ENCODE measurements at places on chromosomes 12 and 14. TPM values are rescaled to one million over a fixed set of nuclear protein-coding genes. Genes with fewer than 3 reads are reported as not detected.

- no peaks in the 10 kb centered on the region for H3K36me3 ChIP-seq
- no peaks in the 10 kb centered on the region for H3K4me1 ChIP-seq
- H3K27me3 ChIP-seq, result no peaks in the 10 kb centered on the region
- H3K27ac ChIP-seq, result no peak overlapping the region
- DNase-seq, result peak; percentile 77
These were observed 8.5 kb downstream of the CFAP54 start for GRCh38 chr12:96497855-96498254.

GRCh38 chr14:22794551-22794951 lies 20.7 kb downstream of the SLC7A7 start:
- no peaks in the 10 kb centered on the region for H3K36me3 ChIP-seq
- peaks cover 2% of the 10 kb centered on the region for H3K27me3 ChIP-seq
- H3K4me1 ChIP-seq, result peaks cover 3% of the 10 kb centered on the region
- DNase-seq, result no peak
- H3K27ac ChIP-seq, result no peak overlapping the region

GRCh38 chr12:4984344-4984743 lies 59.3 kb upstream of the KCNA5 start:
- no peak overlapping the region for H3K27ac ChIP-seq
- peaks cover 20% of the 10 kb centered on the region for H3K27me3 ChIP-seq
- H3K4me3 ChIP-seq, result no peak overlapping the region
- no peaks in the 10 kb centered on the region for H3K36me3 ChIP-seq
- no peaks in the 10 kb centered on the region for H3K4me1 ChIP-seq

DNA sequence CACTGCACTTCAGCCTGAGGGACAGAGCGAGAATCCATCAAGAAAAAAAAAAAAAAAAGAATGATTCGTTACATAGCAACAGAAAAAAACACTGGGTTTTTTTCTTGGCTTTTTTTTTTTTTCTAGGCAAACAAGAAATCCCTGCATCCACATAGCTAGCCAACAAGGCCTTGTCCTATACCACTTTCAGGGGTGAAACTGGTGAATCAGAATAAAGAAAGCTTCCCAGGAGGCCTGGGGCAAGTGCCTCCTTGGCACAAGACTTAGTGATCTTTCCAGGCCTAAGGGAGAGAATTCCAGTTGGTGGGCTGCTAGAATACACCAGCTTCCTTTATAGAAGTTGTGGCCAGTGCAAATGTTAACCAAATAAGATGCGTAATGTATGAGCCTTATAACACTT lies 90.0 kb downstream of the VCPKMT start:
- H3K4me1 ChIP-seq, result peaks cover 20% of the 10 kb centered on the region
- H3K4me3 ChIP-seq, result no peak overlapping the region
- no peak overlapping the region for H3K27ac ChIP-seq
- no peaks in the 10 kb centered on the region for H3K27me3 ChIP-seq

DNA sequence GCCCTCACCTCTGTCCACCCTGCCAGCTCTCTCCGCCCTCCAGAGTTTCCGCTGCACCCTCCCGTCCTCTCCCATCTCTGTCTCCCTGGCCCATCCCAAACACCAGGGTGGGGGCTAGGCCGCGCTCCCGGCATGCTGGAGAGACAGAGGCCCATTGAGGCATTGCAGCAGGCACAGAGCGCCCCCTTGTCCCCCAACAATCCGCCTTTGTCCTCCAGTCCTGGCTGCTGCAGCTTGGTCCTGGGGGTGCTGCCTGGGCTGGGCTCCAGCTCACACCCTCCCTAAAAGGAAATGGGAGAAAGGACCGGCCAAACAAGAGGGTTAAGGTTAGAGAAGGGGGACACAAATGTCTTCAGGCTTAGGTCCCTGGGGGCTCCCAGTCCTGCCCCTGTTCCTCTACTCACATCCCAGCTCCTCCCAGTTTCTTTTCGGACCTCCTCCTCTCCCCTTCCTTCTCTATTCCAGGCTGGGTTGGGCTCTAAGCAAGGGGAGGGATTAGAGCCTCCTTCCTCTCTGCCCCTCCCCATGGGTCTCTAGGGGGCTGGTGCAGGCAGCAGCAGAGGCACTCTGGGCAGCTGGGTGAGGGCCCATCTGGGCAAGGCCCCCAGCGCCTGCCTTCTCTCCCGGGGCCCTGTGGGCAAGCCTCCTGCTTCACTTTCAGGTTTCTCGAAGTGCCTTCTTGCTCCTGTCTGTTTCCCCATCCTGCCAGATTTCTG lies at the start of gene CMTM5:
CMTM5 (plus strand) TSS at position 565 of the 716 bp plus-strand sequence. CDS start 206 bp downstream, outside the sequence.
- DNase-seq, result peak; percentile 80
- no peaks in the 10 kb centered on the region for H3K36me3 ChIP-seq
- H3K4me3 ChIP-seq, result no peak within 1 kb of the TSS
- peak within 1 kb of the TSS; percentile 7 for H3K27ac ChIP-seq
- H3K4me1 ChIP-seq, result peaks cover 27% of the 10 kb centered on the region
- H3K27me3 ChIP-seq, result peaks cover 8% of the 10 kb centered on the region

DNA sequence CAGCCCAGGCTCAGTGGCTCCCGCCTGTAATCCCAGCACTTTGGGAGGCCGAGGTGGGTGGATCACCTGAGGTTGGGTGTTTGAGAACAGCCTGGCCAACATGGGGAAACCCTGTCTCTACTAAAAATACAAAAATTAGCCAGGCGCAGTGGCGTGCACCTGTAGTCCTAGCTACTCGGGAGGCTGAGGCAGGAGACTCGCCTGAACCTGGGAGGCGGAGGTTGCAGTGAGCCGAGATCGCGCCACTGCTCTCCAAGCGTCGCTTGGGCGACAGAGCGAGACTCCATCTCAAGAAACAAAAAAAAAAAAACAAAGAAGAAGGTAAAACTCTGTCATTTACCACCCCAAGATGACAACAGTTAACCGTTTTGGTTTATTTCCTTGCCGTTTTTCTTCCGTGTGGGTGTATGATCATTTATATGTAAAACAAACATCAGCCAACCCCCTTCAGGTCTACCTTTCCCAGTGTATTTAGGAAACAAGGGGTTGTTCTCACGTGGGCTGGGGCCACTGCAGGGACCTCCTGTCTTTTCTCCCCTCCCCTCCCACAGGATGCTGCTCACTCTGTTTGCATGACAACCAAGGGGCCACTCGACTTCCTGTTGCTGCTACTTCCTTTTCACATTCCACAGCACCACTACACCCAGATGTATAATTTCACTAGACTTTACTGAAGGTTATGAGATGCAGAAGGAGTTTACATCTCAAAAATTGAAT lies 13.6 kb downstream of the TTC9 start:
- no peak overlapping the region for H3K27ac ChIP-seq
- DNase-seq, result no peak
- H3K4me1 ChIP-seq, result no peaks in the 10 kb centered on the region
- no peaks in the 10 kb centered on the region for H3K27me3 ChIP-seq

DNA sequence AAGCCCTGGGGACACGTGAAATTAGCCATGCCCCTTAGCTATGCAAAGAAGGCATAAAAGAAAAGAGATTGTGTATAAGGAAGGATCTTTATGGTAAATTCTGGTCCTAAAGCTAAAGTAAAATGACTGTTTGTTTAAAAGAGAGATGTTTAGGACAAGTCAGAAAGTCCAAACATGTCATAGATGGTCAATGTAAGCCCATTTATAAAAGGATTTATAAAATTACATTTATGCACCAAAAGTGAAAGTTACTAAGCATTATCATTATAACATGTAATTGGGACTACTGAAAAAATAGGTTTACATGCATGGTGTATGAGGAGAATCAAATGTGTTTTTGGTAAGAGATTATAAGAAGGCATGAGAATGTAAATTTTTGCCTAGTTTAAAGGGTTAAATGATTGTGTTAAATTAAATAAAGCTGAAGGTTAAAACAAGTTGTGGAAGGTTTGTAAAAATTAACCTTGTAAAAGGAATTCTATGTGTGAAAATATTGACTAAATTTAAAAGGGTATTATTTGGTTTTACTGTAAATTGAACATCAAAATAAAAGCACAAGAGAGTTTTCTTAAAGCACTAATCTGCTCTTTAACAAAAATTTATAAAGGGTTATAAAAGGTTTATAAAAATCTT lies 50.4 kb upstream of the TSPAN8 start:
- H3K27ac ChIP-seq, result no peak overlapping the region
- H3K4me1 ChIP-seq, result no peaks in the 10 kb centered on the region
- no peak for DNase-seq

GRCh38 chr14:71130491-71131179 lies 223.4 kb downstream of the PCNX1 start:
- no peaks in the 10 kb centered on the region for H3K4me1 ChIP-seq
- no peak for DNase-seq
- no peaks in the 10 kb centered on the region for H3K27me3 ChIP-seq
- H3K4me3 ChIP-seq, result no peak overlapping the region

GRCh38 chr14:93752980-93753561 lies 35.2 kb downstream of the PRIMA1 start:
- H3K36me3 ChIP-seq, result no peaks in the 10 kb centered on the region
- H3K4me3 ChIP-seq, result no peak overlapping the region
- no peak overlapping the region for H3K27ac ChIP-seq
- H3K4me1 ChIP-seq, result peaks cover 13% of the 10 kb centered on the region

DNA sequence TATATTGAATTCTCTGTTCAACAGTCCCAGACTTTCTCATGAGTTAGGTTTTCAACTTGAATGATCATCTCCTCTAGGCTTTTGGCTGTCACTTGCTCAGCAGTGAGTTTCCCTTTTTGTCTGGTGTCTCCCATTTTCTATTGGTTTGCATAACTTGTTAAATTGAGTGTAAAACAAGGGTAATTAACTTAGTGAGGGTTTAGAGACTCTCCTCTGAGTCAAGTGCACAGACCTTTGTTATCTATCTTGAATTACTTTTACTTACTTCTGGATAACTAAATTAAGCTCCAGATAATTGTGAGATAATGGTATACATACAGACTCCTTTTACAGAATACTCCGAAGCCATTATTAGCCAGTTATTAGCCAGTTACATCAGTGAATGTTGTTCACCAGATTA lies 22.0 kb downstream of the MLXIP start:
- no peaks in the 10 kb centered on the region for H3K27me3 ChIP-seq
- H3K4me3 ChIP-seq, result no peak overlapping the region
- no peak overlapping the region for H3K27ac ChIP-seq

- H3K4me1 ChIP-seq, result peaks cover 8% of the 10 kb centered on the region
- peaks cover 71% of the 10 kb centered on the region for H3K36me3 ChIP-seq
- no peak overlapping the region for H3K4me3 ChIP-seq
- no peak overlapping the region for H3K27ac ChIP-seq
- H3K27me3 ChIP-seq, result no peaks in the 10 kb centered on the region
These were observed 5.2 kb upstream of the ACADS start for GRCh38 chr12:120720234-120720986.

GRCh38 chr14:77478029-77478428 lies 20.1 kb downstream of the AHSA1 start:
- H3K27me3 ChIP-seq, result no peaks in the 10 kb centered on the region
- no peak for DNase-seq
- H3K27ac ChIP-seq, result no peak overlapping the region
- no peaks in the 10 kb centered on the region for H3K4me1 ChIP-seq
- no peaks in the 10 kb centered on the region for H3K36me3 ChIP-seq

- H3K27me3 ChIP-seq, result no peaks in the 10 kb centered on the region
- H3K4me1 ChIP-seq, result no peaks in the 10 kb centered on the region
- H3K4me3 ChIP-seq, result no peak overlapping the region
- no peak overlapping the region for H3K27ac ChIP-seq
These were observed 97.3 kb upstream of the ALX1 start for GRCh38 chr12:85182699-85183098.

- peak; percentile 83 for DNase-seq
- peaks cover 13% of the 10 kb centered on the region for H3K4me1 ChIP-seq
- peak overlapping the region; percentile 67 for H3K27ac ChIP-seq
- H3K4me3 ChIP-seq, result no peak overlapping the region
These were observed 62.0 kb downstream of the ST8SIA1 start for GRCh38 chr12:22272335-22273151.

DNA sequence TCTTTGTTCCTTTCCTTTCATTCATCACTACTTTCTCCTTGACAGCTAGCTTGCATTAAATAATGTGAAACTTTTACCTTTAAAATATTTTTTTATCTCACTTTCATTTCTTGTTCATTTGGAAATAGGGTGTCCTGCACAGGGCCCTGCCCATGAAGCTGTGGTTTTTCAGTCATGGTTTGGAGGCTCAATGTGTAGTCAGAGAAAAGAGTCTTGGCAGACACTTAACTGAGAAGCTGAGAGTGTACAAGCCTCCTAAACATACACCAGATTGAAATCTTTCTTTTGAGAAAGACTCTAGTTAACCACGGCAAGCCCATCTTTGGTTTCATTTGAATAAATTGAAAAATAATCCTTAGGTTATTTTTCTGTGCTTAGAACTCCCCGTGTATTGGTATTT lies 74.2 kb downstream of the KICS2 start:
- DNase-seq, result no peak
- no peaks in the 10 kb centered on the region for H3K27me3 ChIP-seq
- peaks cover 6% of the 10 kb centered on the region for H3K36me3 ChIP-seq
- H3K4me3 ChIP-seq, result no peak overlapping the region
- H3K4me1 ChIP-seq, result no peaks in the 10 kb centered on the region
- H3K27ac ChIP-seq, result no peak overlapping the region

DNA sequence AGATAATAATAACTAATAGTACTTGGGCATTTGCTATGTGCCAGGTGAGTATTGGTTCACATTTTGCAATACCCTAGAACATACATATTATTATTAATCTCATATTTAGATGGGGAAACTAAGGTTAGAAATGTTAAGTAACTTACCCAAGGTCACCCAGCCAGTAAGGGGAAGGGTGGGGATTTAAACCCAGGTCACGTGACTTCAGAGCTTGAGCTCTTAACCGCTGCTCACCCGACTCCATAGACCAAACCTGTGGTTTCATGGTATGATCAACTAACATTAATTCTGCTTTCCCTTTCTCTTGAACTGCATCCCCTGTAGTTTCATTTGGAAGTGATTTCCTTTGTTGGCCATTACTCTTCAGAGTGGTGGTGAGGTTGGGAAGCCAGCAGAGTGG lies 242.3 kb downstream of the NRXN3 start:
- no peak for DNase-seq
- H3K27me3 ChIP-seq, result no peaks in the 10 kb centered on the region
- H3K36me3 ChIP-seq, result no peaks in the 10 kb centered on the region
- H3K4me3 ChIP-seq, result no peak overlapping the region
- H3K27ac ChIP-seq, result no peak overlapping the region
- H3K4me1 ChIP-seq, result no peaks in the 10 kb centered on the region

LMNTD1 gene
- 0.18 TPM for total RNA-seq

ATP5MC2 gene
- total RNA-seq, result 443 TPM

DACT1 gene
- 26.6 TPM for total RNA-seq

LRP1-AS gene
- 0.66 TPM for total RNA-seq

PLEKHD1 gene
- total RNA-seq, result 0.53 TPM

ERG28 gene
- 4.5 TPM for total RNA-seq

ARHGEF25 gene
- total RNA-seq, result 32.3 TPM
